ENCODE measurements at places on chromosomes 7 and 10. TPM values are rescaled to one million over a fixed set of nuclear protein-coding genes. Genes with fewer than 3 reads are reported as not detected.

CUZD1 gene
- total RNA-seq = 0.11 TPM

OR2A42 gene
- total RNA-seq = not detected

WIPF3 gene
- 5.5 TPM for total RNA-seq

PSD gene
- total RNA-seq = 0.89 TPM

A1CF gene
- 0.16 TPM for total RNA-seq

MEIG1 gene
- total RNA-seq = not detected

TMEM209 gene
- 6.2 TPM for total RNA-seq

OPN4 gene
- 0.40 TPM for total RNA-seq

LOXL4 gene
- 0.51 TPM for total RNA-seq

ACBD7 gene
- total RNA-seq = not detected

GCC1 gene
- total RNA-seq = 7.0 TPM

MAGI2 gene
- total RNA-seq = 3.9 TPM

CXCL12 gene
- 117 TPM for total RNA-seq

LRMDA gene
- 26.3 TPM for total RNA-seq

AQP1 gene
- 236 TPM for total RNA-seq

GPR37 gene
- total RNA-seq = not detected
